ENCODE measurements at places on chromosomes 2 and 18.

DNA sequence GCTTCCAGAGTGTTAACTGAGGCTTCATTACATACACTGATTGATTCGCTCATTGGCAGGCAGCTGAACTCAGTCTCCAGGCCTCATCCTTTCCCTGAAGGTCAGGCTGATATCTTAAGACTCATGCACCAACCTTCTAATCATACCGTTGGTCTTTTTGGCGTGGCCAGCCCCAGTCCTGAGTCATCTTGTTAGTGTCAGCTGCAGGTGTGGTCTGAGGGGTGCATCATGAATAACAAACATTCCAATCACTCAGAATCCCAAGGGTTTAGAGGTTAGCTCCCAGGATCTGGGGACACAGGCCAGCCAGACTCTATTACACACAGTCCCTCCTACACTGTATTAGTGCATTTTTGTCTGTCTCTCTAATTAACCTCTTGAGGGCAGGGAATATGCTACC lies 271.5 kb downstream of the HRH4 start:
- no peak for DNase-seq

- DNase-seq, result no peak
Measured at GRCh38 chr2:241598487-241598886, 38.5 kb downstream of the THAP4 start.

- no peak for DNase-seq
Measured at GRCh38 chr2:150477347-150477746, 10.1 kb downstream of the RND3 start.

GRCh38 chr18:30618567-30618966 lies 424.0 kb downstream of the DSC3 start:
- DNase-seq, result no peak

- DNase-seq, result no peak
Measured at GRCh38 chr2:9187620-9188214, 18.9 kb upstream of the ASAP2 start.
